ENCODE measurements at places on chromosomes 16 and 17.
A peak's percentile ranks its signal among the peaks of the same experiment; 100 is the strongest.

DNA sequence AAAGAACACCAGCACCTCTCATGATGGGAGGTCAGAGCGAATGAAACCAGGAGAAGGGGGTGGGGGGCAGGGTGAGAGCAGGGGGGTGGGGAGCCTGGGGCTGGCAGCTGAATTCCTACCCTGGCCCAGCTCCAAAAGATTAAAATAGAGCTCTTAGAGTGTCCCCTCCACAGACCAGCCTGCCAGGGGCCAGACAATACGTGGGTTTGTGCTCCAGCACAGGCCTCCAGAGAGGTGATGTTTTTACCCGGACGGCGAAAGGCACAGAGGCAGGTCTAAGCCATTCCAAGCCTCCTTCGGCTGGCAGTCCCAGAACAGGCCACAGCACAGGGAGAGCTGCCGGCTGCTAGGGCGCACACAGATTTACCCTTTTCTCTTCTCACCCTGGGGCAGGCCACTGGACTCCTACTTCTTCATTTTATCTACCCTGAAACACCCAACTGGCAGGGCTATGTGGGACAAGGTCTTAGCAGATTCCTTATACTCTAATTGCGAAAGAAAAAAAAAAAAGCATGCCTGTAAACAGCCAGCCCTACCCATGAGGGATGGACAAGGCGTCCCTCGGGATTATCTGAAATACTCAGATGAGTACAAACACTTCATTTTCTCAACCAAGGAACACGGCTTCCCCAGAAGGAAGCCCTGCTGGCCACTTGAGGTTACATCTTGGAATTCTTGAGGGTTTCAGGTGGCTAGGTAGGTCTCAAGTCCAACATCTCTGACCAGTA is 71.9 kb upstream of the NOG start:
- DNase-seq: no peak

DNA sequence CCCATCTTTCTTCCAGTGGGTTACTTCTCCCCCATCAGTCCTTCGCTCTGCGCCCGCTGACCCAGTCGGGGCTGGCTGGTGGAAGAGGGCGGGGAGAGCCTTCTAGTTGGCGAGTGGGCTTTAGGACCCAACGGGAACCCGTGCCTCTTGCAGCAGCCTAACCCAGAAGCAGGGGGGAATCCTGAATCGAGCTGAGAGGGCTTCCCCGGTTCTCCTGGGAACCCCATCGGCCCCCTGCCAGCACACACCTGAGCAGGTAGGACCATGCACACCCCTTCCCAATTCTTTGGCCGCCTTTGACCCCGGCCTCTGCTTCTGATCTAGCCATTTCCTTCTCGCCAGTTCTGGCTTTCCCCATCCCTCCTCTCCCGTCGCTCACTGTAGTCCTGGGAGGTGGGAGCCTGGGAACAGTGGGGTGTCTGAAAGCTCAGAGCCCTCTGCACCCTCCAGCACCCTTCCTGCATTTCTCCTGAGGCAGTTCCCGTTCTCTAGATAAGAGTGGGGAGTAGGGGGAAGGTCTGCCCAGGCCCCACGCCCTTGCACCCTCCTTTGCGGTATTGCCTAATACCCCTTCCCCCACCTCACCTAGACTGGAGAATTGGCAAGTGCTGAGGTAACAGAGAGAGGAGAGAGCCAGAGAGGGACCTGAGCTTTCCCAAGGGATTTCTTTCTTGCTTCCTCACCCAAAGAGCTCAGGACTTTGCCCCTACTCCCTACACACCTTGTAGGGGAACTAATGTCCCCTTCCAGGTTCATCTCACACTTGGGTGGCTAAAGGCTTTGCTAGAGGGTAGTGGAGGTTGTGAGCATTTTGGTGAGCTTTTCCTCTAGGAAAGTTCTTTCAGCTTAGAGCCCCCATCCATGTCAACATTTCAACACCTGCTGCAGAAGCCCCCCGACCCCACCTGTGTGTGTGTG is at the start of gene RARA:
Gene RARA (plus strand): TSS at position 150 of the 918 bp plus-strand sequence. CDS start 22,039 bp downstream, outside the sequence.
- DNase-seq: peak; percentile 54

- DNase-seq: no peak
Measured at GRCh38 chr16:87744750-87745514, 20.9 kb downstream of the KLHDC4 start.

DNA sequence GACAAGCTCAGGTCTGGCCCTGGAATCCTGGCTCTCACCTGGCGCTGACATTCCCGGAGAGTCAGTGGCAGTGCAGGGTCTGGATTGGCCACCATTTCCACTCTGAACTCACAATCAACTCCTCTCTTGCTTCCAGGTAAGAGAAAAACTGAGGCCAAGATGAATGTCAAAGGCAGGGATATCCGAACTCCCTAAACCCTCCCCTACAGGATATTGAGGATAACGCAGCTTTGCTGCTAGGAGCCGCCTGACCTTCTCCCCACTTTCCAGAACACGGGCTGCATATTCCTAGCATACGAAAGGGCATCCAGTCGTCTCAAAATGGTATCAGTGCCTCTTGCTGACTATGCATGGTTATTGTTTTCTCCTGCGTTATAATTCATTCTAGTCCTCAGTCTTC is 473.4 kb downstream of the SOX9 start:
- no peak for DNase-seq

DNA sequence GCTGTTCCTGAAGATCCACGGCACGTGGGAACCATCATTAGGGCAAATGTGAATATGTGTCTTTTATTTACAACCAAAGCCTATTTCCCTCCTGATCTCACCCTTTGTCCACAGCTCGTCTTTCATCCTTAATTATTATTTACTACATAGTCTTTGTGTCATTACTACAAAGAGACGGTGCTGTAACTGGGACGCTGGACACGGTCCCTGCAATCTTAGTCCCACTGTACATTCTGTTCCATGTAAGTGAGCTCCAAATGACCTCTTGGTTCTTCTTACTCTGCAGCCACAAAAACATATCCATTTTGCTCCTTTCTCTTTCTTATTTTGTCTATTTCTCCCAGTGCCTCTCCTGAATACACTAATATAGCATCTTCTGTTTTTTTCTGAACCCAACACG is 12.7 kb upstream of the KRT23 start:
- no peak for DNase-seq

DNA sequence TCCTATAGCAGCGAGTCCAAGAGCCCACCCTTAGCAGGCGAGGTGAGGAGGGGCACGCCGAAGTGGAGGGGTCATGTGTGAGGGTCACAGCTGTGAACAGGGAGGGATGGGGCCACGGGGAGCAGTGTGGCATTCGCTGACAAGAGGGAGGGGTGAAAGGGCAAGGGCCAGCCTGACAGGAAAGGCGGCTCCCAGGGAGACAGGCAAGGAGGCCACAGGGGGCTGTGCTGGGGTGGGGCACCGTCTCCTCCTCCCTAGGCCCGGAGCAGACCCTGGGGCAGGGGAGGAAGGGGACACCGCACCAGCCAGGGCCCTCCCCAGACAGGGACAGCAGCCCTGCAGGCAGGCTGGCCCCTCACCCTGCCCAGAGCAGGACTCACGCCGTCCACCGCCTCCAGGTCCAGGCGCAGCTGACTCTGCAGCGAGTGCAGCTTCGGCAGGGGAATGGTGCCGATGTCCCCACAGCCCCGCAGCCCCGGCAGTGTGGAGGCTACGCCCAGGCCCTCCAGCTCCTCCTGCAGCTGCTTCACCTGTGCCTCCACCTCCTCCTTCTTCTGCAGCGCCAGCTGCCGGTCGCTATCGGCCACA is 15.1 kb downstream of the GNPTG start:
- DNase-seq: no peak

GRCh38 chr17:62708587-62708986 is 81.1 kb downstream of the MRC2 start:
- DNase-seq: no peak

DNA sequence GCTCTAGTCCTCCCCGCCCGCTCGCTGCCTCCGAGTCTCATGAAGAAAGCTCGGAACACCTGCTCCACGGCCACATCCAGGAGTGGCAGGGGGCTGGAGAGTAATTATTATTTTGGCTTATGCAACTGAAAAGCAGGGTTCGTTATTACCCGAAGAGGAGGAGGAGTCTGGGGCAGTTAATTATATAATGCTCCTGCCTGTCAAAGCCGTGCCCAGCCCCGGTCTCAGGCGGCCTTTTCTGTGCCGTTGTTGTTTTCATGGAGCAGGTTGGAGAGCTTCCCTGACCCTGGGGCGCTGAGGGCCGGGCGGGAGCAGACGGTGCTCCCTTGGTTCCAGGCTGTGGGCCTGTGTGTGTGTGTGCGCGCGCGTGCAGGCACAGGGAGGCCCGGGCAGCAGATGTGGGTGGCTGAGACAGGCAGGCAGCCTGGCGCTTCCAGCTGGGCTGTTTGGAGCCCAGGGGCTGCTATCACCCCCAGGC is 2.4 kb downstream of the JPH3 start:
- no peak for DNase-seq

DNA sequence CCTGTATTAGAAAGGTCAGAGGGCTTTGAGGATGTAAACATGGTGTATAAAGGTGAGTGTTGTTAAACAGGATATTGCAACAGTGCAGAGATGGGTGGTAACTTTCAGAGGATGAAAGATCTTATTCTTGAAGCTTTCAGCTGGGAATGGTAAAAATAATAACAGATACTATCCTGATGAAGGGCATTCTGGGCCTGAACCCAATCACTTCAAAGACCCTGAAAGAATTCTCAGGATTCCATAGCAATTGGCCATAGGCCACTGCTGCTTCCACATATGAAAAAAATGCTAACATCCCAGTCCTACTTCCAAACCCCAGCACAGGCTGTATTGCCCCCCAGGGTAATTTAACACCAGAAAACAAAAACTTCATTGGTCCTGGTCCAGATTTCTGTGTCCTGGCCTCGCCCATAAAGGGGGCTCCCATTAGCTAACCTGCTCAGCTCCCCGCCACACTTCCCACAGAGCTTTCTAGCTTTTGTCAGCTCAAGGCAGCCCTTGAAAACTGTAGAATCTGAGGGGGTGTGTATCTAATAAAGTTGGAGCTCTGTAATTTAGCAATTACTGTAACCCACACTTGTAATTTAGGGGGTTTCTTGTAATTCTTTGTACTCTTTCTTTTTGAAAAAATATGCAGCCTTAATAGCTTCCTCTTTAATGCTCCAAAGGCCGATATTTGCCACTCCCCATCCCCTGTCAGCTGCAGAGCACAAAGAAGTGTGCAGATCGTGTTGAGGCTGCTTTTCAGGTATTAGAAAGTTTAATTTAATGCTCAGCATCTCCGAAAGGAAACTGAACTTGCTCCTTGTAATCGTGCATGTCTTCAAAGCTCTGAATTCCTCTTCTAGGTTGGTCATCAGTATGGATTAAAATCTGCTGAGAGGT is 371.5 kb downstream of the SEC14L1 start:
- no peak for DNase-seq

DNA sequence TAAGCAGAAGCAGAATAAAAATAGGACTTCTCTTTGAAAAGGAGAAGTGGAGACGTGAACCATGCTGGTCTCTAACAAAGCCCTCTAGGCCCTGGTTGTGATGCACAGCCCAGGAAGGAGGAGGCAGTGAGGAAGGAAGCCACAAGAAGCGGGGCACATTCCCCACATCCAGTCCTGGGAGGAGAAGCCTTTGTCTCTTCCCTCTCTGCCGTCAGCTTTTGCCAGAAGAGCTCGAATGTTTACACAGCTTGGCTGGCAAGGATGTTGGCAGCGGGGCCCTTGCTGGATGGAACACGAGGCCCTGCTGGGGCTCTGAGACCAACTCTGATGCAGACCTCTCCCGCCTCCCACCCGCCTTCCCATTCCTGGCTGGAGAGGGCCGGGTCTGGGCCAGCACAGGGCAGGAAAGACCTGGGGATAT is 91.3 kb downstream of the MAF start:
- no peak for DNase-seq

DNA sequence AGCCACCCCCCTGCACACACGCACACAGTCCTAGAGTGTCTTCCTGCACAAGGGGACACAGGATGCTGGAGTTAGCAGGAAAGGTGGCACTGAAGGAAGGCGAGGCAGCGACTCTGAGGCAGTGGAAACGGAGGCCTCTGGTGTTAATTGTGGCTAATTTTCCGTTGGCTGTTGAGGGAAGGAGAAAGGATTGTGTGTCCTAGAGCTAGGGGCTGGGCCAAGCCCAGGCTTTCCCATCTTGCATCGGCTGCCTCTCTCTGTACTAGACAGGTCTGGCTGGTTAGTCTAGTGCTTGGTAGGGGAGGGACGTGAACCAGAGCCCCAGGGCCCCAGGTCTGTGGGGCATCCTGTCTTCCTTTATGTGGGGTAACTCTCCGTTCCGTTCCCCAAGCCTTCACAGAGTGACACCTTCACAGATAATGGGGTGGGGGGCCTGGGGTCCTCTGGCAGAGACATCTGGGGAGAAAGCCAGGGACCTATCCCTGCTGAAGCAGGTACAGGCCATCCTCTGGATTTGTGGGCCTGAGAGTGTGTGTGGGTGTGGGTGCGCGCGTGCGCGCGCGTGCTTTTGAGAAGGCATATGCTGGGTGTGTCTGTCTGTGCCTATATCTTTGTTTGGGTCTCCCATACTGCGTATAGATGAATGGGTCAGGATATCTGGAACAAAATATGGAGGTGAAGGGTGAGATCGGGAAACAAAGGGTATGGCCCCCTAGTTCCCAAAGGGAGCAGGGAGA is at the start of gene CHD3:
Gene CHD3 (plus strand): TSS at position 606 of the 737 bp plus-strand sequence. CDS start 212 bp downstream, outside the sequence.
- DNase-seq: no peak

DNA sequence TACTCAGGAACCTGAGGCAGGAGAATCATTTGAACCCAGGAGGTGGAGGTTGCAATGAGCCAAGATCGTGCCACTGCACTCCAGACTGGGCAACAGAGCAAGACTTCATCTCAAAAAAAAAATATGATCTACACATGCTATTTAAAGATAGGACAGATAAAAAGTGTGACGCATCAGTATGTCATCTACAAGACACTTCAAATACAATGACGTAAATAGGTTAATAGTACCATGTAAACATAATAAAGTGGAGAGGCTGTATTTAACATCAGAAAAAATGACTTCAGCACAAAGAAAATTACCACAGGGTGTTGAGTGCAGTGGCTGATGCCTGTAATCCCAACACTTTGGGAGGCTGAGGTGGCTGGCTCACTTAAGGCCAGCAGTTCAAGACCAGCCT is 20.2 kb downstream of the ZNF778 start:
- no peak for DNase-seq

GRCh38 chr16:50437769-50438437 is 69.1 kb upstream of the BRD7 start:
- DNase-seq: no peak

DNA sequence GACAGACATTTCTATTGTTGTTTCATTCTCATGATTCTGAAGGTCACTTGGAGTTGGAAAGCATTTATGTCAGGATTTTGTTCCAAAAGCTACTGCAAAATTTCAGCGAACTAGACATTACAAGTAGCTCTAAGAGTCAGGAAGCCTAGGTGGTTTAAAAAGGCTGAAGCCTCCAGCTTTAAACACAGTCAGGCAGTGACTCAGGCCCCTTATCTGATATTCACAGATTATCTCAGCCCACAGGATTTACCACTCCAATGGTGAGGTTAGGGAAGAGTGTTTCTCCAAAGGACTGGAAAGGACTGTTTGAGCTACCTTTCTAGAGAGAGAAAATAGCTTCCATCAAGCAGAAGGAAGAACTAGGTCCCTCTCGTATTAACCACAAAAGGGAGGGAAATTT is 624.4 kb upstream of the C16orf82 start:
- no peak for DNase-seq

Measured in GM12865 (cell line).